ENCODE measurements at places on chromosomes 7 and 10.

- peak; percentile 85 for DNase-seq
Measured at GRCh38 chr10:119206603-119207365, 587 bp upstream of the GRK5 start.

- peak; percentile 22 for DNase-seq
Measured at GRCh38 chr7:105849122-105849855, 27.1 kb downstream of the ATXN7L1 start.

DNA sequence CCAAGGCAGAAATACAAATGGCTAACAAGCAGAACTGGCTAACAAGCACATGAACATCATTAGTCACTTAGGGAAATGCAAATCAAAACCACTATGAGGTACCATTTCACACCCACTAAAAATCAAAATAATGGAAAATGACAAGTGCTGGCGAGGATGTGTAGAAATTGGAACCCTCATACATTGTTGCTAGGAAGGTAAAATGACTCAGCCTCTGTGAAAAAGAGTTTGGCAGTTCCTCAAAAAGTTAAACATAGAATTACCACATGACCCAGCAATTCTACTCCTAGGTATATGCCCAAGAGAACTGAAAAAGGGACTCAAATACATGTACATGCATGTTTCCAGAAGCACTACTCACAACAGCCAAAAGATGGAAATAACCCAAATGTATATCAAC, 52.8 kb upstream of the ANAPC16 start:
- DNase-seq, result peak; percentile 58

- no peak for DNase-seq
Measured at GRCh38 chr7:83484826-83485225, 164.1 kb downstream of the SEMA3E start.
